ENCODE measurements at places on chromosomes 16 and 17. TPM values are rescaled to one million over a fixed set of nuclear protein-coding genes. Genes with fewer than 3 reads are reported as not detected.

- no peaks in the 10 kb centered on the region for H3K36me3 ChIP-seq
- H3K4me1 ChIP-seq: no peaks in the 10 kb centered on the region
These were observed 3.3 kb upstream of the HBZ start for GRCh38 chr16:149024-149660.

GRCh38 chr17:74742153-74742515 is 5.1 kb downstream of the RAB37 start:
- DNase-seq: no peak
- peaks cover 17% of the 10 kb centered on the region for H3K27me3 ChIP-seq
- no peaks in the 10 kb centered on the region for H3K36me3 ChIP-seq
- H3K27ac ChIP-seq: no peak overlapping the region

DNA sequence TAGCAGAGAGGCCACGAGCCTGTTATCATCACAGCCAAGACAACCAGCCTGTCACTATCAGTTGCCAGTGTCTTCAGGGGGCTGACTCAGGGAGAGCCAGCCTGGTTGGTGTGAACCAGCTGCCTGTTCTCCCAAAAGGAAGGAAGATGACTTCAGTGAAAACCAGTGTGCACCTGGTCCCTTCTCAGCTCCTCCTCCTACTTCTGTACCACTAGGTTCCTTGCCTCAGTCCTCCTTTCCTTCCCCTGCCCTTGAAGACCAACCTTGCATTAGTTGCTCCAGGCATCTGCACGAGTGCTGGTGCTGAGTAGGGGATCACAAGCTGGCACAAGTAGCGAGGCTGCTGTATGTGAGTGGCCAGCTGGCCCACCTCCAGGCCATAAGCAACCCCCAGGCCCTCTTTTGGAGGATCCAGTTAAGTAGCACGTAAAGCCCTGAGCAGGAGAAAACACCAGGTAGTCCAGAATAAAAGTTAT is 8.5 kb downstream of the TUBG1 start:
- H3K4me1 ChIP-seq: peaks cover 15% of the 10 kb centered on the region
- no peak overlapping the region for H3K4me3 ChIP-seq
- H3K36me3 ChIP-seq: peaks cover 15% of the 10 kb centered on the region
- H3K27ac ChIP-seq: peak overlapping the region; percentile 88
- DNase-seq: no peak

GRCh38 chr16:20735490-20735889 is 6.1 kb downstream of the THUMPD1 start:
- DNase-seq: no peak
- peaks cover 7% of the 10 kb centered on the region for H3K4me1 ChIP-seq
- peaks cover 46% of the 10 kb centered on the region for H3K36me3 ChIP-seq
- no peak overlapping the region for H3K27ac ChIP-seq

DNA sequence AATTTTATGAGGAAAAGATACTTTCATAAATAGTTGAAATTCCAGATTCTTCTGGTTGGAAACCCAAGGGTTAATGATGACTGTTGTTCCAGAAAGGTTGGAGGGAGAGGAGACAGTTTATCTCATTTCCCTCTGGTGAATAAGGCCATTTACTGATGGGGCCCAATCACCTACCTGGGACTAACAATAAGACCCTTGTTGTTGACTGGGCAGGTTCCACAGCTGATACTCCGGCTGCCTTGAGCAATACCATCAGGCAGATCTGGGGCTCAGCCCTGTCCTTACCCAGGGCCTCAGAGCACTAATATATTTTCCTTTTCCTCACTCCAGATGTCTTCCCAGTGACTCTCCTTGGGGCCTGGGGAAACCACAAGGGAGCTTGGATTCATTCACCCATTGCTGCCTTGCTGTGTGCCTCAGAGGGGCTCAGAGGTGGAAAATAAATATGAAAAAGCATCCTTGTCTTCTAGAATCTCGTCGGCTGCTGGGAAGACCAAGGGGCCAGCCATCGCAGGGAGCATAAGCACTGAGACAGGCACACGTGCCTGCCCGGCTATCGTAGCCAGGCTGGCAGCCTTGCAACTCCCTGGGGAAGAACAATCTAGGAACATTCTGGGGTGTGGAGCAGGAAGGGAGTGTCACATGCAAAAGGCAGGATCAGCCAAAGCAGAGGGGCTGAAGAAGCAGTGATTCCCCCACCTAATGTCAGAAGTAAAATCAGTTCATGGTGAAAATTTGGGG is 54.4 kb downstream of the MPRIP start:
- DNase-seq: no peak
- peak overlapping the region; percentile 95 for H3K27ac ChIP-seq
- peaks cover 47% of the 10 kb centered on the region for H3K4me1 ChIP-seq
- no peak overlapping the region for H3K4me3 ChIP-seq

GRCh38 chr17:45628019-45628418 is 137.5 kb upstream of the PLEKHM1 start:
- DNase-seq: no peak
- no peaks in the 10 kb centered on the region for H3K4me1 ChIP-seq
- H3K27ac ChIP-seq: no peak overlapping the region
- H3K36me3 ChIP-seq: peaks cover 25% of the 10 kb centered on the region
- no peak overlapping the region for H3K4me3 ChIP-seq

DNA sequence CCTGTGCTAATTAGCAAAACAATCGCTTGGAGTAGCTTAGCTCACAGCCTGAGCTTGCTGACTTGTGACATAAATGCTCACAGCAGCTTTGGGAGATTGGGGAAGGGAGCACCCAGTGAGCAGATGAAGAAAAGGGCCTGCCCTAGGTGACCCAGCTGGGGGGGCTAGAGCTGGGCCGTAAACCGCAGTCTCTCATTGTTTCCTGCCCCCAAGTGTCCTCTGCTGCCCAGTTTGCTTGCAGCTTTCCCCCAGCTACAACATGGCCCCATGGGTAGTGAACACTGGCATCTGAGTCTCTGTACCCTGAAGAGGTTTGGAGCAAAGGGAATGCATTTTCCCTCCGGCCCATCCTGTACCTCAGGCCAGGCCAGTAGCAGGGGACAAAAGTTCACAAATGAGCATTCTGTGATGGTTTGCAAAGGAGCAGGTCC is 349.4 kb downstream of the SLC39A11 start:
- no peak for DNase-seq
- H3K27me3 ChIP-seq: no peaks in the 10 kb centered on the region
- no peak overlapping the region for H3K27ac ChIP-seq
- H3K36me3 ChIP-seq: no peaks in the 10 kb centered on the region

DNA sequence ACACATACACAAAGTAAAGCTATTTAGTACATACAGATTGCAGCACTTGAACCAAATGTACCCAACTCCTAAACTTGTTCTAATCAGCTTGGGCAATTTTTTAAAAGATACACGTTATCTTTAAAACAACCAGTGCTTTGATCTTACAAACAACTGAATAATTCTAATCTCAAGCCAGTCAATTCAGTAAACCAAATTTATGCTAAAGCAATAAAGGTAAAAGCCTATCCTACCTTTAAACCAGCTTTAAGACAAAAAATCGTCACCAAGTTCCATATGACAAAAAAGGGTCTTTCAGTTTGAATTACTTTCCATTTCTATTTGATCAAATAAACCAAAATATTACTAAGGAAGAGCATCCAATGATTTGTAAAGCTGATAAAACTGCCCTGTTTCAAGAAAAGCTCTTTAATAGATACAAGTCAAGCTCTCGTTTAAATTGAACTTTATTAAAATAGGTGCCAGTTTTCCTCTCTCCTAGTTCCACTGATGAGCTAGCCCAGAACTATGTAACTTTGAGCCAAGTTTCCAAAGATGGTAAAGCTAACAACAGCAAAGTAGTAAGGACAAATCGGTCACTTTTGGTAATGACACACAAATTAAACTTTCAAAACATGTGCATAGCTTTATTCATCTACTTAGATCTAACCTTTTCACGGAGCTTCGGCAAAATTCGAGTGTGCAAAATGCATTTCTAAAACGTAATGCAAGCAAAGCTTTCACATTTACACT is 10.2 kb downstream of the CRYBA1 start:
- H3K36me3 ChIP-seq: peaks cover 36% of the 10 kb centered on the region
- DNase-seq: no peak
- no peaks in the 10 kb centered on the region for H3K27me3 ChIP-seq
- no peaks in the 10 kb centered on the region for H3K4me1 ChIP-seq
- H3K27ac ChIP-seq: no peak overlapping the region
- H3K4me3 ChIP-seq: no peak overlapping the region

DNA sequence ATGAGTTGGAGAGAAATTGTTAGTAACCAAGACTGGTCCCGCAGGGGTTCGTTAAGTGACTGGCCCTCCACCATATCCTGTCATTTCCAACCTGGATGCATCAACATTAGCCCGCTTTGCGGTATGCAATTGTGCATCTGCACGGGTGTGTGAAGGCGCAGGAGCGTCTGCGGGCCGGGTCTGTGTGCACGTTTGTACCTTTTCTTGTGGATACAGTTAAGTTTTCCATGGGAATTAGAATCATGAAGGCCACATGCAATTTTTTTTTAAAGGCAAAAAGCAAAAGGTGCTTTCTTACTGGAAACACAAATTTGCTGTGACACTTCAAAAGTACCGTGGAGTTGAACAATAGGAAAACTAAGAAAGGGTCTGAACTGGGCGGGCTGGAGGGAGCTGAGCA is 355.4 kb upstream of the ZFHX3 start:
- no peaks in the 10 kb centered on the region for H3K27me3 ChIP-seq
- H3K27ac ChIP-seq: no peak overlapping the region
- no peak overlapping the region for H3K4me3 ChIP-seq

Gene CCL18
- polyA plus RNA-seq: not detected
